Activated CD8-positive, alpha-beta memory T cell treated with anti-CD3 and anti-CD28 coated beads, Interleukin-2, amount 10 ng/mL, durations not matched to agents 7 days and 5 days (primary cell): ENCODE measurements at places on chromosomes 3 and 15.

DNA sequence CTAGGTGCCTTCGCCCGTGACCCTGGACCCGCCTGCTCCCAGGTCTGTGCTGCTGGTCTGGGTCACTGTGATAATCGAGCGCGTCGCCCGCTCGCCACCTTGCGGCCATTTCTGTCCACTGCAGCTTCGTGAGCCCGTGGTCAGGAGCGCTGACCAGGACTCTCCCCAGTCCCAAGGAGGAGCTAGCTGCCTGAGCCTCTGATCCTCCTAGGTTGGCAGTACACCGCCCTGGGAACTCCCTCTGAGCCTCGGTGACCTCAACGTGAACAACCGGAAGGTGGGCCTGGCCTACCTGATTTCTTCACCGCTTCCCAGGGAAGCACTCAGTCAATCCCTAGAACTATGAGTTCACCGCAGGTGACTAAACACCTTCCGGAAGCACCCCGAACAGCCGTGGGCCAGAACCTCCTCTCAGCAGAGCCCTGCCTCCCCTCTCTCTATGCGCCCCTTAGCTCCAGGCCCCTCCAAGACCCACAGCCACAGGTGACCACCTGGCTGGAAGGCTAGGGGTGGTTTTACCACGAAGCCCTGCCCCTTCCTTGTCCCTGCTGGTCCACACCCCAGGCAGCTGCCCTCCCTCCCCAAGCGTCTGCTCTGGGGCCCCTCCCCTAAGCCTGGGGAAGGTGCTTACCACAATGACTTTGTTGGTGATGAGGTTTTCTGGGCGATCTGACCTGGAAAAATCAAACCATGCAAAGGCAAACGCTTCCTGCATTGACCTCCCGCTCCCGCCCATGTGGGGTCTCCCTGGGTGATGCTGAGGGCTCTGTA, 9.7 kb downstream of the PLA2G4D start:
- peaks cover 8% of the 10 kb centered on the region for H3K4me1 ChIP-seq
- DNase-seq = peak; percentile 52
- no peak overlapping the region for H3K27ac ChIP-seq
- peaks cover 23% of the 10 kb centered on the region for H3K27me3 ChIP-seq

DNA sequence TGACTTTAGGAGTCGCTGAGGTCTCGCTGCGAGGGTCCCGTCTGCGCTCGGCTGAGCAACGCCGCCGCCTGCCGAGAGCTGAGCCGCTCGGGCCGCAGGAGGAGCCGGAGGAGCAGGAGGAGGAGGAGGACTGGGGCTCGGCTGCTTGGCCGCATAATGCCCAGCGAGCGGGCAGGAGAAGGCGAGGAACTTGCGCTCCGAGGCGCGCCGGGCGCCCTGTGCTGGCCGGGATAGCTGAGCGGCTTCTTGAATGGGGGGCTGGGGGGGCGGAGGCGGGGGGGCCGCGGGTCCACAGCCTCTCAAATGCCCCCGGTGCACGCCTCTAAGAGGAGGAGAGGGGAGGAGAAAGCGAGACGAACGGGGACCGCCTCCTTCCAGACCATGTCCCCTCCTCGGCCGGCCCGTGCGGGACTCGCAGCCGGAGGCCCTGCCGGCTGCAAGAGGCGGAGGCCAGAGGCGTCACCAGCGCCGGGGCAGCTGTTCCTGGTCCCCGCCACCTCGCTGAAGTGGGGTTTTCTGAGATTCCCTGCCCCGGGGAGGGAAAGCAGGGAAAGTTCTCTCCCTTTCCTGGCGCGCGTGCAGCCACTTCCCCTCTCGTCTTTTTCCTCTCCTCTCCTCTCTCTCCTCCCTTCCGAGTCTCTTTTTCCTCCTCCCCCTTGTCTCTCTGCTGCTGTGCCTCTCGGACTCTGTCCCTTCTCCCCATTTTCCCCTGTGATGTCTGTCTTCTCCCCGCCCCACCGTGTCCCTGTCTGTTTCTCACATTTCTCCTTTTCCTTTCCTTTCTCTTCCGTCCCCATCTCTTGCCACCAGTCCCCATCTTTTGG, at the start of gene ADAMTS9:
ADAMTS9 (minus strand) TSS at position 220 of the 824 bp plus-strand sequence. CDS start 343 bp downstream, outside the sequence.
- peaks cover 2% of the 10 kb centered on the region for H3K36me3 ChIP-seq
- H3K4me3 ChIP-seq = no peak within 1 kb of the TSS
- peaks cover 55% of the 10 kb centered on the region for H3K27me3 ChIP-seq
- H3K27ac ChIP-seq = no peak within 1 kb of the TSS

DNA sequence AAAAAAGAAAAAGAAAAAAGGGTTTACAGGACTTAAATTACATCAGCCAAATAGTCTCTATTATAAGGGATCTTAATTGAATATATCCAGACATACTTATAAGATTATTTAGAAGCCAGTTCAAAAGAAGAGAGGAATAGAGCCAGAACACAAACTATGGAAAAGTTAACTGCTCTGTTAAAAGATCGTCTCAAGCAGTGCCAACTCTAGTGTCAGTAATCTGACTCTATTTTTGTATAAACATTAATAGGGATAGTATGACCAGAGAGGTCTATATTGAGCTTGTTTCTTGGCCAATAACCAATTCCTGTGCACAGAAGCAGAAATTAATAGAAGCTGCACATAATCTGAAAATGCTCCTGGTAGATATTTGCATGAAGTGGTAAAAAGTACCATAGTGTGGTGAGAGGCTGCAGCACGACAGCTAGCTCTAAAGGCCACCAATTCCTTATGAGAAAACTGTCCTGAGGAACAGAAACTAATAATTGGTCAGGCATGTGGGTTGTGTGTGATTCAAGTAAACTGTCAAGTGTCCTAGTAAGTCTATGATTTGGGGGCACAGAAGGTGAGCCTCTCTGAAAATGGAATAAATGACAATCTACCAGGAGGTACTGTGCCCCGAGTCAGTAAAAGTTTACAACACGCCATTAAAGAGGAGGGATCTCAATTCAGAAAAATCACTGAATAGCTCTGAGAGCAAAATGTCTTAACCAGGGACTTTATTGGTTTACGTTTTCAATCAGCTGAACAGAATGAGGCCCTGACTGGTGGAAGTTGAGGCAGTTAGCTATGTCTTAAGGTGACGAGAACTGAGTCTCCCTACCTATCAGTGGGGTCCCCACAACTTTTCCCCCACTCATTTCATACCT, 51.5 kb upstream of the NANOGP8 start:
- no peak overlapping the region for H3K27ac ChIP-seq
- peaks cover 2% of the 10 kb centered on the region for H3K27me3 ChIP-seq
- no peak for DNase-seq
- H3K4me3 ChIP-seq = no peak overlapping the region
- H3K4me1 ChIP-seq = no peaks in the 10 kb centered on the region

DNA sequence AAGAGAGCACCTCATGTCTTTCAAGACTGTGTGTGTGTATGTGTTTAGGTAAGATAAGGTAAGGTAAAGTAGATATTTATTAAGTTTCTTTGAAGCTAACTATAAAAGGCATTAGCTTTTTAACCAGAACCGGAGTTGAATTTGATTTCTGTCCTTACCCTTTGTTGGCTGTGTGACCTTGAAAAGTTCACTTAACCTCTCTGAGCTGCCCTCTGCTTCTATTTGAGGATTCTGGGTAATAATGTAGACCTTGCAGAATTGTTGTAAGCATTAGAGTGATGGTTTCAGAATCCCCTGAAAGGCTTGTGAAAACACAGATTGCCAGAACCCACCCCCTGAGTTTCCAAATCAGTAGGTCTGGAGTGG, 21.6 kb upstream of the SACM1L start:
- peak overlapping the region; percentile 68 for H3K27ac ChIP-seq
- no peak overlapping the region for H3K4me3 ChIP-seq
- no peak for DNase-seq

DNA sequence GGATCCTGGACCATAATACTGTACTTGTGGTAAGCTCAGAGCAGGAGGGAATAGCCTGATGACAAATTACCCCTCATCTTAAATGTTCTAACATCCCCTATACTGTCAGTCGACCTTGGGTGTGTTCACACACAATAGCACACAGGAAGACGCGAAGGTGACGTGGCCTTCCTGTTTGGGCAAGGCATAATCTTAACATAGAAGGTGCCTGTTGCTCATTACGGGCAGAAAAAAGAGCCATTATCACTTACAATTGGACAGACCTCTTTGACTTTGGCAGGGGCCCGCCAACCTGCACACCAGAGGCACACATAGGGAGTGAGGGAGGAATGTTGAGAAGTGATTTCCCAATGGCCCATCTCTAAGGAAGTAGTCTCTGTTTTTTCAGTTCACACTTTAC, 144.2 kb downstream of the ANO10 start:
- no peaks in the 10 kb centered on the region for H3K27me3 ChIP-seq
- peaks cover 20% of the 10 kb centered on the region for H3K36me3 ChIP-seq
- DNase-seq = peak; percentile 83

DNA sequence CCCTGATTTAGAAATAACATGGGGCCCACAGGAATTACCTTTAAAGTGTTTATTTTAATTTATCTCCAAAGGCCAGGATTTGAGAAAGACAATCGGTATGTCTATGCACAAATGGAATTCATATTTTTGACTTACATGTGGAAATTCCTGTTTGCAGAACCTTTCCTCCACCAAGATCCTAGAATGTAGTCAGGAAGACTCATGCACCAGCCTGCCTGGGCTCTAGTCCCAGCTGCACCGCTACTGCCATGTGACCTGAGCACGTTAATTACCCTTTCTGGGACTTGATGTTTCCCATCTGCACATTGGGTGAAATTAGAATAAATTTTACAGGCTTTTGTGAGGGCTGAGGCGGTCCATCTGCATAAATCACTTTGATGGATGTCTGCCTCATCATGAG, 194.2 kb downstream of the ATP10A start:
- H3K4me1 ChIP-seq = no peaks in the 10 kb centered on the region
- no peak overlapping the region for H3K27ac ChIP-seq
- no peak overlapping the region for H3K4me3 ChIP-seq
- H3K27me3 ChIP-seq = peaks cover 27% of the 10 kb centered on the region

- H3K4me3 ChIP-seq = no peak overlapping the region
- H3K27me3 ChIP-seq = no peaks in the 10 kb centered on the region
- no peak for DNase-seq
- peaks cover 33% of the 10 kb centered on the region for H3K36me3 ChIP-seq
- H3K4me1 ChIP-seq = peaks cover 6% of the 10 kb centered on the region
Observed at GRCh38 chr15:90895571-90896117, 7.5 kb upstream of the MAN2A2 start.

DNA sequence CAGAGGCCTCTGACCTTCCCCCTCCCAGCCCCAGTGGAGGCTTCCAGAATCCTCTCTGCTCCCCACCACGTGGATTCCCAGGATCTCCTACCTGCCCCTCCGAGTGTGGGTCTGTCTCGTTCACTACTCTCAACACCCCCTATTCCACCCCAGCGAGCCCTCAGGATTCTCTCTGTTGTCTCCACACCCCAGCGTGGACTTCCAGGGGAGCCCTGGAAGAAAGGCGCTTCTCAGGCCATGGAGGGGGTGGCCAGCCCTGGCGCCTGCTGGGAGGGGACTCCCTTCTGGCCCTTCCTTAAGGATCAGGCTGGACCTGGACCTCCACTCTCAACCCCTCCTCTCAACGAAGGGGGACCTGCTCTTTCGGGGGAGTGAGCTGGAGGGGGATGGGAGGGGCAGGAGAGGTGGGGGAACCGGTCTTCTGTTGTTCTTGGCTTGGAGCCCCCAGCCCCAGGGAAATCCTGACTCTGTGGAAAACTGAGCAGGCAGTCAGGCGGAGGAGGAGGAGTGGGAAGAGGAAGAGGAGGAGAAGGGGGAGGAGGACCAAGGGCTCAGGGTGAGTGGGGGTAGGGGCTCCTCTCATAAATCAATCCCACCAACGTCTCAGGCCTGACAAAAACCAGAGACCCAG, 32.9 kb downstream of the EPHB3 start:
- H3K4me3 ChIP-seq = no peak overlapping the region
- no peak overlapping the region for H3K27ac ChIP-seq
- no peaks in the 10 kb centered on the region for H3K4me1 ChIP-seq
- H3K27me3 ChIP-seq = no peaks in the 10 kb centered on the region
- no peaks in the 10 kb centered on the region for H3K36me3 ChIP-seq

GRCh38 chr3:118986734-118987133, 47.9 kb downstream of the IGSF11 start:
- H3K4me3 ChIP-seq = no peak overlapping the region
- H3K27me3 ChIP-seq = peaks cover 31% of the 10 kb centered on the region
- H3K27ac ChIP-seq = no peak overlapping the region

DNA sequence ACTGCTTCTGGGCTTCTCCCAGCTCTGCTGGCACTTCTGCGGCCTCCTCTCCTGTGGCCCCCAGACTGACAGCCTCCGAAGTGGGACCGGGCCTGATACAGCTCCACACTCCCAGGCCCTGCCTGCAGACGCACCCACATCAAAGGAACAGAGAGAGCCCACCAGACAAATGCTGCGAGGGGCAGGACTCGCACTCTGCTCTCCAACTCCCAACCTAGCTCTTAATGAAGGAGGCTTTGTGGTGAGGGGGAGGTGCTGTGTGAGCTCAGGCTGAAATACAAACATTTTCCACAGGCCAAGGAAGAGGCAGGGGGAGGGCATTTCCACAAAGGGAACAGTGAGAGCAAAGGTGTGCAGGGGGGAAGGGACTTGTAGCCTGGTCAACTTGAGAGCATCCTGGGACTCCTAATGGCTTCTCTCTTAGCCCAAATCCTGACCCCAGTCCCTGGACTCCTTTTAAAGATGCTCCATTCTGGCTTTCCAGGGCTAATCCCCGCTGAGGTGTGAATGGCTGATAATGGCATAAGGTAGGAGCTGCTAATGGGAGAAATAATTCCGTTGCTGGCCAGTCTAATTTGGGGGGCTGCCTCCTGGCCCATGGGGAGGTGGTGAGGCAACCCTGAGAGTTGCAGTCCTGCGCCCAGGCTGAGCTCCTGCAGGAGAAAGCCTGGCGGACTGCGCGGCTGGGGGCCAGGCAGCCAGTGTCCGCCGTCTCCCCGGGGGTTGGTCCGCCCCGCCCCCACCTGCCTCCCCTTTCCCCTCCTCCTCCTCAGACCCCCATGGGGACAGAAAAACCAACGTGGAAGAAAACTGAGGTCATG, 9.6 kb downstream of the LINGO1 start:
- no peak for DNase-seq
- H3K36me3 ChIP-seq = no peaks in the 10 kb centered on the region
- no peak overlapping the region for H3K4me3 ChIP-seq
- H3K4me1 ChIP-seq = no peaks in the 10 kb centered on the region
- peaks cover 7% of the 10 kb centered on the region for H3K27me3 ChIP-seq

DNA sequence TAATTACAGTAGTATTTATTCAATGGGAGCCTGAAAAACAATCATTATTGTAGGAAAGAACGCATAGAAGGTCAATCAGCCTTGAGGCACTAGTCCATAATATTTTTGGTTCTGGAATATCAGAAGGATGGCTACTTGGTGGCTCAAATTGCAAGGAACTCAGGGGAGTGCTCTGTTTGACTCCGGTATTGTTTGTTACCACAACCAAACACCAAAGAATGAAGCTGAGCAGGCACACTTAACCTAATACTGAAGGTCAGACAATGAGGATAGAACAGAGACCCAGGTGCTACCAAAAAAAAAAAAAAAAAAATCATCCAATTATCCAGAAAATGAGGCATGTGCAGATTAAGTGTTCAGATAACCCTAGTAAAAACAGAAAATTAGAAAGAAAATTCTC, 11.1 kb upstream of the SATB1 start:
- peaks cover 67% of the 10 kb centered on the region for H3K4me1 ChIP-seq
- H3K27ac ChIP-seq = peak overlapping the region; percentile 81
- H3K36me3 ChIP-seq = peaks cover 60% of the 10 kb centered on the region
- no peak for DNase-seq

- H3K4me3 ChIP-seq = no peak overlapping the region
- no peak for DNase-seq
- H3K4me1 ChIP-seq = no peaks in the 10 kb centered on the region
- H3K27ac ChIP-seq = no peak overlapping the region
Observed at GRCh38 chr3:135325726-135326235, 530.7 kb downstream of the EPHB1 start.
